ENCODE measurements at places on chromosomes 6 and 20.
A peak's percentile ranks its signal among the peaks of the same experiment; 100 is the strongest.

- DNase-seq = no peak
Measured at GRCh38 chr20:14288341-14289330, 48.8 kb downstream of the FLRT3 start.

- no peak for DNase-seq
Measured at GRCh38 chr20:53582251-53582570, 11.4 kb downstream of the ZNF217 start.

DNA sequence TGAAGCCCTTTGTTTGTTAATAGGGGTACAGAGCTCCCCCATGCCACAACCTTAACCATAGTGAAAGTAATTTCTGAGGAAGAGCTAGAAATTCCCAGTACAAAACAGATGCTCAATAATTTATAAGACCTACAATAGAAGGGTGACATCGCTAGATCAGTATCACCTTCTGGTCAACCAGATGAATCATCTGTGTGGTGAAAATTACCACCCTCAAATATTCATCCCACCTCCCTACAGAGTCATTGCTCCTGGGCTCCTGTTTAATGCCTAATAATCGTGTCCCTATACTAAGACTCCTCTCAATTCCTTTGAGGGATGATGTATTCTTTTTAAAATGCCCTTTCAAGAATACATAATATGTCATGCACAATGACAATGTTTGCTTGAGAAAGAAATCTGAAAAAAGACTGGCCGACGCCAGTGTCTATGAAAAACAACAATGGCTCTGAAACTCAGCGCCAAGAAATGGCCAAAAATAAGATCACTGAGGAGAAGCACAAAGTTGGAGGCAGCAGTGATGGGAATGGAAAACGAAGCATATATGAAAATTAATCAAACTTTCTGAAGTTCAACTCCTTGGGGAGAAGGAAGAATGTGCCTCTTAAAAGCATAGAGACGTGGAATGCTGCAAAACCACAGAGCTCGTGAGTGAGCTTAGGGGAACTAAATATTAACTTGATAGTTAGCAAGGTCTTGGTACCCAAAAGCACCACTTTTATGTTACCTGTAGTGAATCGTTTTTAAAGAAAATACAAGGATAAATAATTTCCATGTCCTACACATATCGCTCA, 11.0 kb upstream of the ADGRF5 start:
- no peak for DNase-seq

GRCh38 chr6:12008366-12009179, 3.5 kb upstream of the HIVEP1 start:
- DNase-seq = peak; percentile 95

GRCh38 chr20:40506537-40506939, 182.5 kb downstream of the MAFB start:
- DNase-seq = peak; percentile 94

Data from esophagus muscularis mucosa (tissue), 4 donors.